ENCODE measurements at places on chromosomes 7 and 10.
A peak's percentile ranks its signal among the peaks of the same experiment; 100 is the strongest.

GRCh38 chr7:42143711-42144600 is 93.1 kb downstream of the GLI3 start:
- DNase-seq: no peak

DNA sequence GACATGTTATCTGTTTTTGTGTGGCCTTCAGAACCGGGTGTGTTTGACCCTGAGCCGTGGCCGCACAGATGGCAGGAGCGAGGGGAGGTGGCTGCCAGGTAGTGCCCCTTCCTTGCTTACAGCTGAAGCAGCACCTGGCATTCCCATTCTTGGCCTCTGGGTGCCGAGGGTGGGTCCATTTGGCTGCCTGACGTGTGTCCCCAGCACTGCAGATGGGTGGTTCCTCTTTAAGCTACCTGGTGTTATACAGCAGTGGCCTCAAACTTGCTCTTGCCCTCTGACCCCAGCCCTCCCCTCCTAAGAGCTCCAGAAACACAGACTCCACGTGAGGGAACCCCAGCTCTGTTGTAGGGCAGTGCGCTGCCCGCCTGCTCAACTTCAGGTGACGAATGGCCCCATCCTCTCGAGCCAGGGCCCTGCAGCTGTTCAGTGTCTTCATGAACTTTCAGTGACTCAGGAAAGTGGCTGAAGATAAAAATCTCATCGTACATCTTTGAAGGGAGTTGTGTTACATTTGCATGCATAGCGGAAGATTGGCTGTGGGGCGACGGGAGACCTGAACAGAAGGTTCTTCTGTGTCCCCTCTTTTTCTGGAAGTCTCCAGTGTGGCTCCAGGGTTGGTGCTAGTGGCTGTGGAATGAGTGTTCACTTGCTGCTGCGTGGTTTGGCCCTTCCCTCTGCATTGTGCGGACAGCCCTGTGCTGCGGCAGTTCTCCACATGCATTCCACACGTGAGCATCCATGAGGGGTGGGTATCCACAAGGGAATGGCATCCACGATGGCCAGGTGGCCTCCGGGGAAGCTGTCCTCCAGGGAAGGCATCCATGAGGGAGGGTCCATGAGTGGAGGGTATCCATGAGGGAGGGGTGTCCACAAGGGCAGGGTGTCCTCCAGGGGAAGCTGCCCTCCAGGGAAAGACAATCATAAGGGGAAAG is 91.6 kb downstream of the INPP5A start:
- DNase-seq: no peak

DNA sequence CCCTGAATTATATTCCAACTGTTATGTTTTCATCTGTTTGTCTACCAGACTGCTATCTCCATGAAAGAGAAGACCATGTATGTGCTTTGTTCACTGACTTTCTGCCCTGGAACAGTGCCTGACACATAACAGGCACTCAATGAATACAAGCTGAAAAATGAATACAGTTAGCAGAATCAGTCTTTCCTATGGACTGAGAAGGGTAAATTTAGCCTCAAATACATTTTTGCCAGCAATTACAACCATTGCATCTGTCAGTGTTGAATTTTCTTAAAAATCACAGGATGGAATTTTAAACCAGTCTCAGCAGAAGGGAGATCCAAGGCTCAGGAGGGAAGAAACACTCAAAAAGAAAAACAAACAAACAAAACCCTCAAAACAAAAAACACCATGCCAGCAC is 1018.1 kb downstream of the XPNPEP1 start:
- no peak for DNase-seq

GRCh38 chr7:133704453-133704852 is 422.7 kb upstream of the LRGUK start:
- no peak for DNase-seq

DNA sequence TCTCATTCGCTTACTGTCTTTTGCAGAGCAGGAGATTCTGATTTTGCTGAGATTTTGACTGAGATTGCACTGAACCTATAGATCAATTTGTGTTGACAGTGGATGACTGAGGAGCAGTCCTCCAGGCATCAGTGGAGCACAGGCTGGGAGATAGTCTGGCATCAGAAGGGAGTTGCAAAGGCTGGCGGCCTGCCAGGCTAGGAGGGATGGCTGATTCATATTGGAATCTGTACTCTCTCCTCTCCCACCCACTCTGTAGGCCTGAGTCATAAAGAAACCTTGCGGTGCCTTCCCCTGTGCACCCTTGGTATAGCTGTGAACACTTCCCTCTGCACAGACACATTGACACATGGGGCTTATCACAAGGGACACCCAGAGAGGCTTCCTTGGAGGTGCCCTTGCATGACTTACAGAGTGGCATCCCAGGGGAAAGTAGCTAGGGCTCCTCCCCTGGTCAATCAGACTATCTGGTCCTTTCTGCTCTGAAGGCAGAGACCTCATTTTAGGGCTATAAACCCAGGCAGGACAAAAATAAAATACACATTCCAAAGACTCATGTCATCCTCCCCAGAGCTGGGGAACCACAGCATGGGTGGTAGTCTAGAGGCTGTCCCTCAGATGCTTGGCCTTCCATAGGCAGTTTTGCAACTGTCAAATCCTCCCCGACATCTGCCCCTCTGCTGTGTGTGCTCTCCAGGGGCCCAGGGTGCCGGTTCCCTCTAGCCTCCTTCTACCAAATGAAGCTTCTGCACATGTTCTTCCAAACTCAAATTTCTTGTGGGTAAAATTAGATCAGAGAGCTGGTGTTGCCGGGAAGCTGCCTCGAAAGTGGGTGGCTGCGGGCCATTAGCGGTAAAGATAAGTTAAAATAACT is 37.4 kb upstream of the EEPD1 start:
- DNase-seq: peak; percentile 92

GRCh38 chr7:151429560-151430331 is 10.2 kb downstream of the CRYGN start:
- DNase-seq: no peak

GRCh38 chr7:126699707-126700106 is 553.0 kb downstream of the GRM8 start:
- no peak for DNase-seq

GRCh38 chr10:34864149-34865067 is 49.3 kb upstream of the PARD3 start:
- no peak for DNase-seq

DNA sequence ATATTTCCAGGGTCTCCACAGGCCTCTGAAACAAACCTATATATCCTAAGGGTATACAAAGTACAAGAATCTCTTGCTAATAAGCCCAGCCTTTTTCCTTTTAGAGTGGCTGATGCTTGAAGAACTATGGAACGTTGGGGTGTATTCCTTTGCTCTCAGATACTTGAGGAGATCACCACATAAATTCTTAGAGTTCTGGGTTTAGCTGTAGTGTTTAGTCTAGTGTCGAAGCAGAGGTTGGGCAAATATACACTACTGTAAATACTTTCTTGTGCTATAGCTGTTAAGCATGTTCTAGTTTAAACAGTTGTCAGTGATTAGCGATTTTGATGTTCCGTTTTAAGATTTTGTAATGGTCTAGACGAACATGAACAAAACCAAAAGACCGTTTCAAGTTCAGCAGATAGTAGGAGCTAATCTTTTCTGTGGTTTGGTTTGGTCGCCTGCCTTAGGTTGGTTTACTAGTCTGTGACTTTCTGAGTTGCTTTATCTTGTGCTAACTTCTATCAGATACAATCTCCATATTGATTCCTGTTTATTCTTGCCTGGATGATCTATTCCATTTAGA is 229.6 kb downstream of the NSUN6 start:
- no peak for DNase-seq

DNA sequence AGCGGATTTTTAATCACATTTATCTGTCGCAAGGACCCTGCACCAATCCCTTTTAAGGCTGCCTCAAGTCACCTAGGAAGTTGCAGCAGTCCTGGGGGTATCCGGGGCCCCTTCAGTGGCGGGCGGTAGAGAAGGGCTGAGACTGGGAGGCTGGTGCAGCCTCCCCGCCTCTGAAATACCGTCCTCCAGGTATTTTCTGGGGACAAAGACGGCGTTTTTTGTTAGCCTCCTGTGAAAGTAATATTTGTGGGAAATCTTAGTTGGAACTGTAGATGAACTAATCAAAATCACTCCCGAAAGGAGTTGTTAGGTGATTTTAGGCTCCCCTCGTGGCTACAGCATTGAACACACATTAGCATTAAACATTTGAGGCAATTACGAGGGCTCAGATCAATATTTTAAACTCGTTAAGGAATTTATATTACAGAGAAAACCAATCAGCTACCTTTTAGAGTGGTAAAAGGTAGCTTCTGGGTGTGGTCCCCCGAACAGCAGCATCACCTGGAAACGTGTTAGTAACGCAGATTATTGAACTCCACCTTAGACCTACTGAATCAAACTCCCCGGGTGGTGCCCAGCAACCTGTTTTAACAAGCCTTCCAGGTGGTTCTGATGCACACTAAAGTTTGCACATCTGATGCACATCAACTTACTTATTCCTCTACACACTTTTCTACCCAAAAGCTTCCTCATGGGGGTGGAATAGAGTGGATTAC is 530 bp upstream of the ANXA7 start:
- peak; percentile 20 for DNase-seq

DNA sequence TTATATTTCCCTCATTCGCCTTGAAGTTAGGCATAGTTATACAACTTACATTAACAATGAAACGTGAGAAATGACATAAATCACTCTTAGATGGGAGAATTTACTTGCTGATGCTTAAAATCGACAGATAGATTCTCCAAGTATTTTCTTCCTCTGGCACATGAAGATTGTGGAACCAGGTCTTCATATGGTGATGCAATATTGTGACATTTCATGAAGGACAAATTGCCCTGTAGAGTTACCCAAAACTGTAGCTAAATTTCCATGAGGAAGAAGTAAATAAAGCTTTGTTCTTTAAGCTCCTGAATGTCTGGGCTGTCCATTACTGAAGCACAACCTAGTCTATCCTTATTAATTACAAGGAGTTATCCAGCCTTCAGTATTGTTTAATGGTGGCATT is 353.1 kb downstream of the THSD7A start:
- DNase-seq: no peak

DNA sequence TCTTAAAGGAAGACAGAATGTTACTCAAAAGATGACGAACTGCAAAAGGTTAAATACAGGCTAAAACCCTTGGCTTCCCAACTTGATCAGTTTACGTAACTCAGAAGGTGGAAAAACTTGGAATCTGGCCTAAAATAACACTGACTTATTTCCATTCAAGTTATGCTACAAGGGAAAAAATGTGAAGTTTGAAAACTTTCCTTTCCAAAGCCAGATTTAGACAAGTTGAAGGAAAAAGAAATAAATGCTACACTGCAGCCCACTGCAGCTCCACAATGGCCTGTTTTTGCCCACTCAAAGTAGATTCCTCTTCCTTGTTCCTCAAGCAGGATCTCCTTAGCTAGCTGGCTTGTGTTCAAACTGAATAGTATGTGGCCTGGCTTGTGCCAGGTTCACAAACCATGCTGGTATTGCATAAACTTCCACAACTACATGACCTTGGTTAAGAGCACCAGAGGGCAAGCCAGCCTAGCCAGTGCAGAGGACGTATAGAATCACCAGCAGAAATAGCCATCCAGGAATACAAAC is 166.2 kb downstream of the CPEB3 start:
- DNase-seq: peak; percentile 58

DNA sequence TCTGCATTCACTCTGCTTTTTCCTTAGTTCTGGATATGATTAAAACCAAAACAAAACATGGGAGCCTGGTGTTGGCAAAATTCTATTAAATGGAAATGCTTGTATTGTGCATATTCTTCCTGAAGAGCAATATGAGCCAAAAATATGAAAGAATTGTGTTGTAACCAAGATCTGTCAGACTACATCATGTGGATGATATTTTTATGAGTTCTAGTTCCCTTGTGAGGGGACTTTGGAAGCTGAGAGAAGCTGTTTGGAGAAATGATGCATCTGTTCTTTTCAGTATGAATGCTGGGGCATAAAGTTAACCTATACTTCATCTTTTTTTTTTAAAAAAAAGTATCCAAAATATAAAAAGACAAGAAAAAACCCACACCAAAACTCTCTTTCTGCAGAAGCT is 782.7 kb downstream of the ANKRD7 start:
- DNase-seq: no peak

- DNase-seq: no peak
Observed at GRCh38 chr10:88557658-88558057, 25.5 kb downstream of the RNLS start.

DNA sequence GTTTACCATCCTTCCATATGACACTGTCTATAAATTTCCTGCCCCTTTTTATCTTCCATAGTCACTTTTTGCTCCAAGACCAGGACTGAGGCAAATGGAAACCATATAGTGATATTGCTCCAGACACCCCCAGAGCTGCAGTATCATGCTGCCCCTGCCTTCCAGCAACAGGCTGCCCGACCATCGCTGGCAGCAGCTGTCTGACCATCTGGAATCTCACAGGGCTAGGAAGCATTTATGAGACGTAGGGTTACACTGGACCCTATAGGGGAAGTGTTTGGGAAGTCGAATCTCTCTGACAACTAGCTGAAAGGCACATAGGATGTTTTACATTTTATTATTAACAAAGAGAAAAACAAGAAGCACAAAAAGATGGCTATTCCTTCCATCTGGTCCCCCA is 19.4 kb downstream of the ENO4 start:
- no peak for DNase-seq

DNA sequence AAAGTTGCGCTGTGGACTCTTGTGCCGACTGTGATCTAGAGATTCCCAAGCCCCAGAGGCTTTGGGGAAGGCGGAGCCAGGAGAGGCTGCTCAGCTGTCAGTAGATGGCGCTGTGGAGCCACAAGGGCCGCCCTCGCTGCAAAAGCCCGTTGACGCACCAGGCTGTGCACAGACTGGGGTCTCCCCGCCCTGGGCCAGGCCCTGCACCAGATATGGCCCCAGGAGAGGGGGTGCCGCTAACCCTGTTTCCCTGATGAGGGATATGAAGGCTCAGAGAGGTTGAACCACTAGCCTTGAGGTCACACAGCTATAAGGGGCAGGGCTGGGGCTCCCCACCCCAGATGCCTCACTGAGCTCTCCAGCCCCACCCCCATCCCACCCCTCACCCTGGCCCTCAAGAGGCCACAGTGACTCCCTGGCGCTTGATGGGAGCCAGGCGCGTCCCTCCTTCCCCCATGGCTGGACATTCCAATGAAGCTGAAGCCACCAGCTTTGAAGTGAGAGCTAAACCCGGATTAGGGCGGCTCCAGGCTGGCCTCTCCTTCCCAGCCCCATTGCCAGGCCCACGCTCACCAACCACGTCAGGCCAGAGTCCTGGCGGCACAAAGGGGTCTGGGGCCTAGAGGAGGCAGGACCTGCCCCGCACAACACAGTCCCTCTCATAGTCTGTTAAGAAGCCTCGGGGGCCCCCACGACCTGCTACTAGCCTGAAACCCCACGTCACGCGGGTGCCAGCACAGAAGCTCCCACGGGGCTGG is 26.4 kb downstream of the MYL10 start:
- DNase-seq: peak; percentile 91
